A549 treated with CpdA at 1 μM for 4 hours (cell line): ENCODE measurements at places on chromosomes 11 and 22. TPM values are rescaled to one million over a fixed set of nuclear protein-coding genes. Genes with fewer than 3 reads are reported as not detected.

APOA5 gene
- not detected in 5 replicates for total RNA-seq

PAK1 gene
- total RNA-seq: 23.1 to 27.0 TPM (median 24.7 TPM) in 5 replicates

RAG2 gene
- not detected in 5 replicates for total RNA-seq

SCN4B gene
- total RNA-seq: 0.08 to 0.09 TPM in 2 of 5 replicates, not detected in the others

MS4A6E gene
- not detected in 5 replicates for total RNA-seq

SPDYC gene
- not detected in 5 replicates for total RNA-seq

WDR74 gene
- total RNA-seq: 74.7 to 85.8 TPM (median 82.6 TPM) in 5 replicates

SGSM1 gene
- 0.17 to 0.68 TPM (median 0.38 TPM) in 5 replicates for total RNA-seq

CRYBB2 gene
- total RNA-seq: 0.08 to 0.23 TPM in 2 of 5 replicates, not detected in the others

FAM83F gene
- not detected in 5 replicates for total RNA-seq

H19 gene
- 7.0 to 13.2 TPM (median 9.8 TPM) in 5 replicates for total RNA-seq

TBX10 gene
- not detected in 5 replicates for total RNA-seq

APOL5 gene
- total RNA-seq: not detected in 5 replicates

TRIM29 gene
- 5.2 to 7.1 TPM (median 6.2 TPM) in 5 replicates for total RNA-seq

CCDC116 gene
- 0.05 to 0.22 TPM (median 0.08 TPM) in 4 of 5 replicates, not detected in the other for total RNA-seq

ATG13 gene
- 52.6 to 58.5 TPM (median 53.6 TPM) in 5 replicates for total RNA-seq

ZFTA gene
- 5.7 to 7.1 TPM (median 6.9 TPM) in 5 replicates for total RNA-seq

FAM227A gene
- total RNA-seq: 0.50 to 1.2 TPM (median 0.89 TPM) in 5 replicates

C11orf52 gene
- not detected in 5 replicates for total RNA-seq

ENTHD1 gene
- not detected in 5 replicates for total RNA-seq

DAGLA gene
- 3.7 to 6.3 TPM (median 5.5 TPM) in 5 replicates for total RNA-seq

PLAAT4 gene
- 1.5 to 2.3 TPM (median 1.9 TPM) in 5 replicates for total RNA-seq

GDPD4 gene
- not detected in 5 replicates for total RNA-seq

EMID1 gene
- total RNA-seq: 0.31 to 0.72 TPM (median 0.38 TPM) in 5 replicates

PTPRCAP gene
- total RNA-seq: 0.20 to 0.50 TPM (median 0.36 TPM) in 4 of 5 replicates, not detected in the other

FOLR1 gene
- total RNA-seq: not detected in 5 replicates

P2RY2 gene
- 8.1 to 11.0 TPM (median 9.8 TPM) in 5 replicates for total RNA-seq

CSNK2A3 gene
- total RNA-seq: 1.4 to 1.8 TPM (median 1.5 TPM) in 5 replicates

APOC3 gene
- total RNA-seq: not detected in 5 replicates

MGAT3 gene
- 0.30 to 0.42 TPM (median 0.35 TPM) in 5 replicates for total RNA-seq

OR8A1 gene
- not detected in 5 replicates for total RNA-seq

SYVN1 gene
- 34.7 to 49.8 TPM (median 46.9 TPM) in 5 replicates for total RNA-seq

USH1C gene
- total RNA-seq: 0.85 to 1.2 TPM (median 1.1 TPM) in 5 replicates

WNT11 gene
- total RNA-seq: 0.35 to 1.5 TPM (median 0.97 TPM) in 5 replicates

ZNF214 gene
- total RNA-seq: 0.59 to 1.1 TPM (median 0.95 TPM) in 5 replicates

SEPTIN3 gene
- 1.3 to 1.5 TPM (median 1.4 TPM) in 5 replicates for total RNA-seq

MS4A7 gene
- not detected in 5 replicates for total RNA-seq

LGALS12 gene
- total RNA-seq: not detected in 5 replicates

OR6A2 gene
- total RNA-seq: not detected in 5 replicates

DCHS1 gene
- total RNA-seq: 0.09 to 0.14 TPM (median 0.11 TPM) in 5 replicates

GRIA4 gene
- total RNA-seq: not detected in 5 replicates
